ENCODE measurements at places on chromosomes 12 and 14.

DNA sequence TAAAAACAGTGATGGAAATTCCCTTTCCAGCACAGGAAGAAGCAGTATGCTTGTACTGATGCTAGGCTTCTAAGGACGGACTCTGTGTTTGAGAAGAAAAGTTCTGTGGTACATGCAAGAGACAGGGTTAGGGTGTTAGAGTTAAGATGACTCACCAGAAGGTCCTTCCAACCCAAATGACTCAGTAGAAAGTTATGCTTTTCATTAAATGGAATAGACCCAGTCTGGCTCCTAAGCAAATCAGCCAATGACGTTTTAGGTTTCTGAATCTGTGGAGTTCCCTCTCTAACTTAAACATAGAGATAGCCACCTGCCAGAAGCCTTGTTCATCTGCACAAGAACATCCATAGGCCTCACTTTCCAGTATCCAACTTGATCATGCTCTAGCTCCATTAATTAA is 5.7 kb downstream of the PTHLH start:
- DNase-seq: no peak

- peak; percentile 93 for DNase-seq
Observed at GRCh38 chr14:36604757-36605505, 22.5 kb upstream of the NKX2-8 start.

DNA sequence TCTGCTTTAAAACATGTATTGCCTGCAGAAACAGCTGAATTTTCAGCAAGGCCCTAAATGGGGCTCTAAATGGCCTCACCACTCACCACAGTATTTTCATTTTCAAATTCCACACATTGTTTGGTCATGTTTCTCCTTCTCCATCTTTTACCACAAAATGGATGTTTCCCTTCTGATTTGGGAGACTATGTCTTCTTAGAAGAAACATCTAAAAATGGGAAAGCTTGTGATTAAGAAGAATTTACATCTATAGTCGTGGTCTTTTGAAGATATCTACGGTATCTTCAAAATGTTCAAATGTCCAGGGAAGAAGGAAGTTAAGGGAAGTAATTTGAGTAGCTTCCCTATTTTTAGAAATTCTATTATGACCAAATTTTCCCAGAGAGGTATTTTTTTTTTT is 20.7 kb upstream of the TUBA1C start:
- DNase-seq: no peak

GRCh38 chr12:115149685-115150378 is 465.9 kb upstream of the TBX3 start:
- no peak for DNase-seq

DNA sequence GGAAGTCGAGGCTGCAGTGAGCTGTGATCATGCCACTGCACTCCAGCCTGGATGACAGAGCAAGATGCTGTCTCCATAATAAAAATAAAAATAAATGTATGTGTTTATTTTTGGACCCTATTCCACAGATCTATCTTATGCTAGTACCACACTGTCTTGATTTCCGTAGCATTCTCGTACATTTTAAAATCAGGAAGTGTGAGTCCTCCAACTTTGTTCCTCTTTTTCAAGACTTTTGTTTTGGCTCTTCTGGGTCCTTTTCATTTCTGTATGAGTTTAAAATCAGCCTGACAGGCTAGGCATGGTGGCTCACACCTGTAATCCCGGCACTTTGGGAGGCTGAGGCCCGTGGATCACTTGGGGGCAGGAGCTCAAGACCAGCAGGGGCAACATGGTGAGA is 25.8 kb downstream of the DAO start:
- no peak for DNase-seq

DNA sequence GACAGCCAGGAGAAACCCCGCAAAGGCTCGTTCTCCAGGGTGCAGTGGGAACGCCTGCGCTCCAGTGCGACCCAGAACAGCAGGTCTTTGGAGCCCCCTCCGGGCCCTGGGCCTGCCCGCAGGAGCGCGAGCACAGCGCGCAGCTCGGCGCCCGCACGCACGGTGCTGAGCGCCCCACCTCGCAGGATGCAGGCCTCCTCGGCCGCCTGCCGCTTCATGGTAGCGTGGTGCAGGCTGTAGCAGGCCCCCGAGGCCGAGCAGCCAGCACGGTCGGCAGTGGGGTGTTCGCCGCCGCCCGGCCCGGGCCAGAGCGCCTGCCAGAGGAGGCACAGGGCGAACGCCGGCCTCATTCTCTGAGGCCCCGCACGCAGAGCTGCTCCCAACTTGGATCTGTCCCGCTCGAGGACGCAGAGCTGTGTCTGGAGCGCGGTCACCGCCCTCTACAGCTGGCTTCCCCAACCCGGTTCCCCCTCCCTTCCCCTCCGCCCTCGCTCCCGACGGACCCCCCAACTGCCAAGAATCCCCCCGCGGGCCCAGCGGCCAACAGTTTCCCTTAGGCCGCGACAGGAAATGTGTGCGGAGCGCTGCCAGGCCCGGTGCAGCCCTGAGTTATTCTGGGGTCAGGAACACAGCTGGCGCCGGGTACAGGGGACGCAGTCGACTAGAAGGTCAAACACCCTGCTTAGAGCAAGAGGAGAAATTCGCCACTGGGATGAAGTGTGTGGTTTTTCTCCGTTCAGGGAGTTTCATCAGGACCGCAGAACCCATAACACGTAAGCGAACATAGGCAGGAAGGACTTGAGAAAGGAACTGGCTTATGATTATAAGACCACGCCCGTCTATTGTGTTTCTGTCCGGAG is at the start of gene CLEC14A:
Gene CLEC14A (minus strand): TSS at position 421 of the 860 bp plus-strand sequence. CDS start 71 bp downstream, at position 350.
- no peak for DNase-seq

- DNase-seq: no peak
Observed at GRCh38 chr14:81120501-81120900, 100.3 kb downstream of the GTF2A1 start.

- DNase-seq: no peak
Observed at GRCh38 chr12:54941659-54942058, 42.9 kb downstream of the TESPA1 start.

- DNase-seq: no peak
Observed at GRCh38 chr14:76271041-76271755, 104.7 kb upstream of the ESRRB start.

DNA sequence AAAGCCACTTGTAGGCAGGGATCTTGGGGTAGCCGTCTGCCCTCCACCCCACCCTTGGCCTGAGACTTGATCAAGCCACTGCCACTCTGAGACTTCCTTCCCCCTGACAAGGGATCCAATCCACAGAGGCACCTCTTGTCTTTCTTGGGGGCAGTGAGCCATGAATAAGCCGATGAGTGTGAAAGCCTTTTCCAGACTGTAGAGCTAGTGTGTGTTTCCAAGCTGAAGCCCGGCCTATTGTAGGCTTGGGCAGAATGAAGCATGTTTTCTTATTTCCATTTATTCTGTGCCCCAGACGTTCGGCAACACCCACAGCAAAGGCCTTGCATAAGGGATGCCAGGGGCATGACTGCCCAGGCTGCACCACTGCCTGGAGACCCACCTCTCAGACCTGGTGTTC is 991.6 kb downstream of the BCL11B start:
- no peak for DNase-seq
